Cortex of kidney (tissue), 1 donor: ENCODE measurements at places on chromosomes 2 and 18.

GRCh38 chr2:181366675-181367175, 90.5 kb upstream of the ITGA4 start:
- no peak for DNase-seq

- DNase-seq, result no peak
Observed at GRCh38 chr2:29323961-29324360, 208.7 kb downstream of the CLIP4 start.

DNA sequence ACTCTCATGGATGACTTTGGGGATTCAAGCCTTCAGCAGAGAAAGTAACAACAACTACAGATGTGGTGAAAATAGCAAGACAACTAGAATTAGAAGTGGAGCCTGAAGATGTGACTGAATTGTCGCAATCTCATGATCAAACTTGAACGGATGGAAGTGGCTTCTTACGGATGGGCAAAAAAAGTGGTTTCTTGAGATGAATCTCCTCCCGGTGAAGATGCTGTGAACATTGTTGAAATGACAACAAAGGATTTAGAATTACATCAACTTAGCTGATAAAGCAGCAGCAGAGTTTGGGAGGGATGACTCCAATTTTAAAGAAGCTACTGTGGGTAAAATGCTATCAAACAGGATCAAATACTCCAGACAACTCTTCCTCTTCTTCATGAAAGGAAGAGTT, 43.1 kb downstream of the AAK1 start:
- DNase-seq, result no peak

GRCh38 chr2:196247976-196248280, 76.5 kb upstream of the STK17B start:
- DNase-seq, result no peak

GRCh38 chr18:31255953-31256352, 62.0 kb upstream of the DSG1 start:
- DNase-seq, result no peak

DNA sequence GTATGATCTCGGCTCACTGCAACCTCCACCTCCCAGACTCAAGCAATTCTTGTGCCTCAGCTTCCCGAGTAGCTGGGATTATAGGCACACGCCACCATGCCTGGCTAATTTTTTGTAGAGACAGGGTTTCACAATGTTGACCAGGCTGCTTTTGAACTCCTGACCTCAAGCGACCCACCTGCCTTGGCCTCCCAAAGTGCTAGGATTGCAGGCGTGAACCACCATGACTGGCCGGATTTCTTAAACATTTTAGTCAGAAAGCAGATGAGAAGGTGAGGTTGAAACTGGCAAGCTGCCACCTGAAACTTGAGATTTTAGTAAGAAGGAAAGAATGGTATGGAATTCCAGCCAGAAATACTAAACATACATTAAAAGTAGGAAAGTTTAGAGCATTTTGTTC, 31.9 kb downstream of the KLHL23 start:
- DNase-seq, result no peak
